Activated CD8-positive, alpha-beta memory T cell treated with anti-CD3 and anti-CD28 coated beads for 48 hours (primary cell): ENCODE measurements at places on chromosomes 12 and 14.

DNA sequence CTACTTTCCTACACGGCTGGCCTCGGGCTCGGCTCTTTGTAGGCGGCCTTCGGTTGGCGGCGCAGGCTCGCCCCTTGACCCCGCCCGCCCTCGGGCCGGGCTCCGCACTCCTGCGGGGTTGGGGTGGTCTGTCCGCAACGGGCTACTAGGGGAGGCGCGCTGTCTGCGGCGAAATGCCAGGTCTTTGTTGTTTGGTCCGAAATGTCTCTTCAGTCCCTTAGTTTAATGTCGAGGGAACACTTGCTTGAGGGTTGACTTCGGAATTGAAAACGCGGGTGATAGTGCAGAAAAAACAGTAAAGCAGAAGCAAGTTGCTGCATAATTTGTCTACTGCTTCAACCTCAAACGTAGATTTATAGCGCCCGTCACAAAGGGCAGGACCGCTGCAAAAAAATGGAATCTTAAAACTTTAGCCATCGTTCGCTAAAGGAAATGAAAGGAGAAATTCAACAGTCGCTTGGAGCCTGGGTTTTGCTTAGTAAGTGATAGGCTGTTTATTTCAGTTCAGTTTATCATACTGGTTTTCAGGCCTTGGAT lies 390 bp downstream of the JKAMP start:
- DNase-seq = no peak

DNA sequence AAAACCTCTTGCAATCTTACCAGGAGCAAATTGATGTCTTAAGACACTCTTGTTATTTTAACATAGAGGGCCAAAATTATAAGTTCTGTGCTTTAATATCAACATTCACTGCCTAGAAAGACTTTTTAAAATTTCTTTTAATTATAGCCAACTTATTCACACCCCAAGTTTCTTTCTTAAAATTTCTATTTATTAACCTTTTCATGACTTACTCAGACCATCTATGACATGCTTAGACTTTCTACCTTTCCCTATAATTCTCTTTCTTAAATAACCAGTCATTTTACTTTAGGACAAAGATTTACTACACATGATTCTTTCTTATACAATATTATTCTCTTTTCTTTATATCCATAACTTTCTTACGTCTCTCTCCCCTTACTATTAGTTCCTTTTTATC lies 220.4 kb downstream of the NUBPL start:
- no peak for DNase-seq

GRCh38 chr14:30267141-30267540 lies 291.8 kb upstream of the G2E3 start:
- DNase-seq = no peak

DNA sequence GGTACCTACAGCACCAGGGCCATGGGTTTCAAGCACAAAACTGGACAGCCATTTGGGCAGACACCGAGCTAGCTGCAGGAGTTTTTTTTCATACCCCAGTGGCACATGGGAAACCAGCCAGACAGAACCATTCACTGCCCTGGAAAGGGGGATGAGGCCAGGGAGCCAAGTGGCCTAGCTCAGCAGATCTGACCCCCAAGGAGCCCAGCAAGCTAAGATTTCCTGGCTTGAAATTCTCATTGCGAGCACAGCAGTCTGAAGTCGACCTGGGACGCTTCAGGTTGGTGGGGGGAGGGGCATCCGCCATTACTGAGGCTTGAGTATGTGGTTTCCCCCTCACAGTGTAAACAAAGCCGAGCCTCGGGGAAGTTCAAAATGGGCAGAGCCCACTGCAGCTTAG lies 81.2 kb upstream of the CCDC175 start:
- DNase-seq = no peak

DNA sequence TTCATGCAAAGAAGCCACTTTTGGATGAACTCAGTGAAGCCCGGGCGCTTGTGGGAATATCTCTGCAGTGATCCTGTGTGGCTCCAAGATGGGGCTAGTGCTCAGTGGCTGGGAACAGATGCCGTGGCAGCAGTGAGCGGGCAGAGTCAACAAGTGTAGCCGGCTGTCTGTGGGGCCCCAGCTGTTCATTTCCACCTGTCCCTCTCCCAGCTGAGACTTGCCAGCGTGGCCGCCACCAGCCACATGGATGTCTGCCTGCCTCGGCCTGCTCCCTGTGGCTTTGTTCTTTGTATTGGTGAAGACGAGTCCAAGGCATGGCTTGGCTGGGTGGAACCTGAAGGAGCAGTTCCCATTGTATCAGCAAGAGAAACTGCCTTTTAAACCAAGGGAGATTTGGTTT lies 77.3 kb downstream of the NOS1 start:
- DNase-seq = no peak

DNA sequence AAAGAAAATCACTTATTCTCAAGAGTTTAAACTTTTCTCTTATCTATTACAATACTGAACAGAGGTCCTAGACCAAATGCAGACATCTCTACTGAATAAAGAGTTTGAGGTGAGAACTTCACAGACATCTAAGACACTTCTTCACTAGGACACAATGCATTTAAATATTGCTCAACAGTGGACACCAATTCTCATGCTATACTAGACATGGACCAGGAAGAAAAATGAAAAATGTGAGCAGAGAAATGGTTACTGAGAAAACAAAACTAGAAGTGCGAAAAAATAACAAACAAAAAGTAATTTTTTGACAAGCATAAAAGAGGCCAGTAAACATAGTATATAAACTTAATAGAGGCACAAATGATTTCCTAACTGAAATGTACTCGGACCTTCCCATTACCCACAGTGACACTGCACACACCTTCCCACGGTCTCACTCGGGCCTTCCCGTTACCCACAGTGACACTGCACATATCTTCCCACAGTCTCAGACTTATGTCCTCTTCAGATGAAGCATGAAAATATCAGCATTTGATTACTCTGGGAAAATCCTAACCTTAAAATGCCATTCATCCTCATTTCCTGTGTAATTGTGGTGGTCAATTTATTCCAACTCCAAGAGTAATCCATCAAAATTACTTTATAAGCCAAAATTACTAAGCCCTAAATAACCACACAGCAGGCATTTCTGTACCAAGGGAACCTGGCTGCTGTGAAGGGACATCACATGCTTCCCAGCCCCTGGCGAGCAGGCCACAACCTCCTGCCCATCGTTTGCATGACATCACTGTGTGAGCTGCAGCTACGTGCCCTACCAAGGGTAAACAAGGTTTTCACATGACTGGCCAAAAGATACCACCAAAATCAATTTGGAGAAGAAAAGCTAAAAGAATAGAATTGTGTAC lies 6.4 kb downstream of the SLC15A4 start:
- DNase-seq = no peak

DNA sequence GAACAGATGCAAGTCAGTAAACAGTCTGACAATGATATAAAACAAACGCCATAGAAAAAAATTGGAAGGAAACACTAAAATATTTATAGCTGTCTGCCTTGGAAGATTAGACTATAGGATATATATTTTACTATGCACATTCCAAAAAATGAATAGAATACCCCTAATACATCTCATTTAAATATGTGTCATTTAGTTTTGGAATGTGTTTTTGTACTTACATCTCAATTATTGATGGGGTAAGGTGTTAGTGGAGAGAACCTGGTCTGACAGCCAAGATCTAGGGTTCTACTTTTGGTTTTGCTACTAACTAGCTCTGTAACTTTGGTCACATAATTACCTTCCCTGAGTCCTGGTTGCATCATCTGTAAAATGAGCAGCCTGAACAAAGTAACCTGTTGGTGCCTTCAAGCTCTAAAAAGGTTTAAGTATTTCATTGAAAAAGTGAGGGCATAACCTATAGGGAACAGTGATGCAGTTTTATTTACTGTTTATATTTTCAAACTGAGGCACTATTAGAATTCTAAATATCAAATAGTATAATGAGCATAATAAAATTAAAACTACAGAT lies 28.6 kb upstream of the SLC6A13 start:
- DNase-seq = no peak

- DNase-seq = no peak
Measured at GRCh38 chr12:31230004-31230403, 95.9 kb downstream of the SINHCAF start.

DNA sequence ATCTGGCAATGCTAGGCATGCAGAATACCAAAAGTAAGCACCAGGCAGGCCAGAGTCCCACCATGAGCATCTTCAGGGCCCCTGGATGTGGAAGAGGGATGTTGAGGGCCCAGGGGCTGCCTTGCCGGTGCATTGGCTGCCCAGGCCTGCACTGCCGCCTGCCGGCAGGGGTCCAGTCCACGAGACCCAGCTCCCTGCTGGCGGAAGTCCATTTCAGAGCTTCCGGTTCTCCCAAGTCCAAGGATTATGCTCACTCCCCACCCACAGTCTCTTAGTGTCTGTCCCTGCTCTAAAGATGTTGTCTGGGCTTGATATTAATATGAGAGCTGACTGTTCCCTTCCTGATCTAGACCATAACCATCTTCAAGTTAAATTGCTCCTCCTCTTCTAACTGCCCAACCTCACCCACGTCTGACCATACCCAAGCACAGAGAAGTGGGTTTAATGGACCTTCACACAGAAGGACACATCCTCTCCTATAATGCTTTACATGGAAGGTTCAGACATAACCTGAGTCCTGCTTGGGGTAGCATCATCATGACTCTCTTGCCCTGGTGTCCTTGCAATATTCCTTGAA lies 117.4 kb downstream of the DAD1 start:
- DNase-seq = no peak

DNA sequence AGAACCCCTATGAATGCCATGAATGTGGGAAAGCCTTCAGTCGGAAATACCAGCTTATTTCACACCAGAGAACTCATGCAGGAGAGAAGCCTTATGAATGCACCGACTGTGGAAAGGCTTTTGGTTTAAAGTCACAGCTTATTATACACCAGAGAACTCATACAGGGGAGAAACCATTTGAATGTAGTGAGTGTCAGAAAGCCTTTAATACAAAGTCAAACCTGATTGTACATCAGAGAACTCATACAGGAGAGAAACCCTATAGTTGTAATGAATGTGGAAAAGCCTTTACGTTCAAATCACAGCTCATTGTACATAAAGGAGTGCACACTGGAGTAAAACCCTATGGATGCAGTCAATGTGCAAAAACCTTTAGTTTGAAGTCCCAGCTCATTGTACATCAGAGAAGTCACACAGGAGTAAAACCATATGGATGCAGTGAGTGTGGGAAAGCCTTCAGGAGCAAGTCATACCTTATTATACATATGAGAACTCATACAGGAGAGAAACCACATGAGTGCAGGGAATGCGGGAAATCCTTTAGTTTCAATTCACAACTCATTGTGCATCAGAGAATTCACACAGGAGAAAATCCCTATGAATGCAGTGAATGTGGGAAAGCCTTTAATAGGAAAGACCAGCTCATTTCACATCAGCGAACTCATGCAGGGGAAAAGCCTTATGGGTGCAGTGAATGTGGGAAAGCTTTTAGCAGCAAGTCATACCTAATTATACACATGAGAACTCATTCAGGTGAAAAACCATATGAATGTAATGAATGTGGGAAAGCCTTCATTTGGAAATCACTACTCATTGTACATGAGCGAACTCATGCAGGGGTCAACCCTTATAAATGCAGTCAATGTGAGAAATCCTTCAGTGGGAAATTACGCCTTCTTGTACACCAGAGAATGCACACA lies 22.3 kb downstream of the ZNF268 start:
- no peak for DNase-seq

DNA sequence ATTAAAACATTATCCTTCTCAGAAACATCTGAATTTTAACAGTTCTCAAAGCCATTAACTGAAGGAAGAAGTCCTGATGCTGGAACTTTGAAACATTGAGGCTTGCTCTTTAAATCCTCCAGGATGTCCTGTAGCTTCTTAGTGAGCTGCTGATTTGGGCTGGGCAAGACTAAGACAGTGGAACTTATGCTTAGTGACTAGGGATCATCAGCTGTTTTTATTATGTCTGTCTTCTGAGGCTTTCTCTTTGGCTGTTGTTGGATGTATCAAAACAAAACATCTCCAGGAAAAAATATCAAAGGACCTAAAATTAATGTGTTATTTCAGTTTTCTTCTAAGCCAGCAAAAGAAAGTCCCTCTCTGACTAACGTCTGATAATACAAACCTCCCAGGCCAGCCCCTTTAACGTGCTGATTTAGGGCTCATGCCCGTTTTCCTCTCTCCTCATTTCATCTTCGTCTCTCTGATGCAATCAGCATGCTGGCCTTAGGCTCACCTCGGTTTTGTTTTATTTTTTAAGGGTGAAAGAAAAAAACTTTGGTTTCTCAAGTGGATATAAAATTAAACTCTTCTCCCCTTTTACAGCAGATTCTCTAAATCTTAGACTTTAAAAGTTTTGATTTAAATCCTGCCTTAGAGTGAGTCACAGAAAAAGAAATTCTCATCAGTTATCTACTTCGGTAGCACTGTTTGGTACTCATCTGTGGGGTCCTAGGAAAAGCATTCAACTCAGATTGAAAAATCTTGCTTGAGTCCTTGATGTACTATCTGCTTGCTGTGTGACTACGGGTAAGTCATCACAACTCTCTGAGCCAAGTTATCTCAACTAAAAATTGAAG lies 106.2 kb upstream of the CCDC91 start:
- DNase-seq = no peak

- no peak for DNase-seq
Measured at GRCh38 chr12:70627677-70628076, 9.6 kb downstream of the PTPRB start.

- DNase-seq = no peak
Measured at GRCh38 chr12:100851637-100852036, 57.1 kb downstream of the ANO4 start.

DNA sequence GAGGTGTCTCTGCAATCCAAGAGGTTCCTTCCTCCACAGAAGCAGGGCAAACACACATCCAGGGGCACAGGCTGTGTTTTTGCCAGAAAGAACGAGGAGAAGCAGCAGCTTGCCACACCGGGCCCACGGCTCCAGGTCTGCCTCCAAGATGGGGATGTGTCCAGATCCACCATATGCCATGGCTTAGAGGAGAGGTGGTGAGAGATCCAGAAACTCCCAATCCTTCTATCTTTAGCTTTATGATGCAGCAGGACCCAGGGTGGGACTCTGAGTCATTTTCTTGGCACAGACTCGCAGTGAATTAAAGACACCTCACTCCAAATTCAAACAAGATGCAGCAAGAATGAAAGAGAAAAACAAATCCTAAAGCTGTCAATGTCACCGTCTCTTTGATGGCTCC lies 481.4 kb upstream of the TMEM132C start:
- no peak for DNase-seq

GRCh38 chr14:69351385-69351784 lies 46.7 kb downstream of the ERH start:
- DNase-seq = no peak

DNA sequence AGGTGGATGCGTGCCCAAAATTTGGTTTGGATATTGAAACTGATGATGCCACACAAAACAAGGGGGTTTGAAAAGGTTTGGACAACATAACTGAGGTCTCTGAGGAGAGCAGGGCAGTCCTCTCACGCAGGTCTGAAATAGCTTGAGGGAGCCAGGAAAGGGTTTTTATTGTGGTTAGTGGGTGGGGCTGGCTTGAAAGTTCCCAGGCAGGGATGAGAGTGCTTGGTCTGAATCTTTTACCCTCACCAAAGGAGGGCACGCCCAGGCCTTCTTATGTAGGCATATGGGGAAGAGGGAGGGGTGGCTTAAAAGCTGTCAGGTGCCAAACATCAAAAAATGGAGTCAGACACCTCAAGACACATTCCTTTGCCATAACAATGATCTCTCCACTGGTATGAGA lies 493.1 kb upstream of the CCDC196 start:
- DNase-seq = no peak
